MV-4-11 (cell line): ENCODE measurements at places on chromosomes 7 and 10.
A peak's percentile ranks its signal among the peaks of the same experiment; 100 is the strongest.

DNA sequence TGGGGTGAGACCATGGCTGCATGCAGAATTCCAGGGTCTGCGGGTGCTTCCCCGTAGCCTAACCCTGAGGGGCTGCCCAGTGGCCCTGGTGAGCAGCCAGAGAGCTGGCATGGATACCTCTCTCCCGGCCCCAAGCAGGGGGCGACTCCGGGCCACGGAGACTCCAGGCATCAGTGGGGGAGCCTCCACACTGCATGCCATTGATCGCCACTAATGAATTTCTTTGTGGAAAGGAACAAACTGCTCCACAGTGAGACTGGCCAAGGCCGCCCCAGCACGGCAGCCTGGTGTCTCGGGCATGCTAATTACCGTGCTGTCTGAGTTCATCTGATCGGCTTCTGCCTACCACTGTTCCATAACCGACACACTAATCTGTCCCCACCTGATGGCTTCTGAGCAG lies 184.4 kb downstream of the GRID1 start:
- DNase-seq: no peak

- DNase-seq: no peak
These were observed 339.8 kb downstream of the PARD3 start for GRCh38 chr10:34475274-34475646.

- DNase-seq: no peak
These were observed 25.0 kb upstream of the WDR11 start for GRCh38 chr10:120825878-120826769.

DNA sequence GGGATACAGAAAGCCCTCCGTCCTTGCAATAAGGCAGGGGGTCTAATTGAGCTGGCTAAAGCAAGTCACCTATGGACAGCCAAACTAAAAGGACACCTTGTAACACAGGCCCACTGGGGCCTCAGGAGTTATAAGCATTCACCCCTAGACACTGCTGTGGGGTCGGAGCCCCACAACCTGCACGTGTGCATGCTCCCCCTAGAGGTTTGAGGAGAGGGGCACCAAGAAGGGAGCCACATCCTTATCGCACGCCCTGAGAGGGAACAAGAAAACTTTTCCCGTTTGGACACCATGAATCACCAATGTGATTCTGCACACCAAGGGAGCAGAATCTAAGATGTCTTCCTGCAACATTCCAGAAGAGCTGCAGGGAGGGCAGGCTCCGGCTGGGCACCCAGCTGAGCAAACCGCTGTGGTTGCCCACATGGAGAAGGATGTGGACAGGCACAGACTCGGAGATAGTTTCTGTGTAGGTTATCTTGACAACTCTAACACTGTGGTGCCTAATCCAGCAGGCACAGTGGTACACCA lies 17.7 kb upstream of the TARP start:
- DNase-seq: peak; percentile 64

- peak; percentile 13 for DNase-seq
These were observed 41.6 kb downstream of the SH2D4B start for GRCh38 chr10:80579181-80579763.

- DNase-seq: no peak
These were observed 284.1 kb downstream of the KIF20B start for GRCh38 chr10:89985446-89985845.

DNA sequence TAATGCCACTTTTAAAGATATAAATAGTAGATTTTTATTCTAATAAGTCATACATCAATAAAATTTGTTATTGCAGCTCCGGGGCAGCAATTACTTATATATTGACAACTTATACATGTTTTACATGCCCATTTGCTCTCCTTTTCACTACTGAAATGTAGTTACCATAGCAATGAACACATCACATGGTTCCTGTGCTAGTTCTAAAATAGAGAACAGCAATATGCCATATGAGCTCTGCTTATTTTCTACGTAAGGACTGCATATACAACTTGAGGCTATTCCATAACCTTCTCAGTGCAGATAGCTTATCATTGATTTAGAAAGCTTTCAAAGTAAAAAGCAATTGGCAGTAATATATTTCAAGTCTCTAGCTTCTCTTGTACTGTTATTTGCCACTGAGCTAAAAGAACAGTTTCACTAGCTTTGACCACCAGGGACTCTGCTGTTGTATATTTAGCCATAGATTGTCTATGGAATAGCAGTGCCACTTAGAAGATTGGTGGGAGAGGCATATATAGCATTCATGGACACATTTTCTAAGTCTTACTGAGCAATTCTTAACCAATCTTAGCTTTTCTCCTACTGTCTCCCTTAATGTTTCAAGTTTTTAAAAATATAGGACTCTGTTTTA lies 270.2 kb upstream of the KAT6B start:
- no peak for DNase-seq

DNA sequence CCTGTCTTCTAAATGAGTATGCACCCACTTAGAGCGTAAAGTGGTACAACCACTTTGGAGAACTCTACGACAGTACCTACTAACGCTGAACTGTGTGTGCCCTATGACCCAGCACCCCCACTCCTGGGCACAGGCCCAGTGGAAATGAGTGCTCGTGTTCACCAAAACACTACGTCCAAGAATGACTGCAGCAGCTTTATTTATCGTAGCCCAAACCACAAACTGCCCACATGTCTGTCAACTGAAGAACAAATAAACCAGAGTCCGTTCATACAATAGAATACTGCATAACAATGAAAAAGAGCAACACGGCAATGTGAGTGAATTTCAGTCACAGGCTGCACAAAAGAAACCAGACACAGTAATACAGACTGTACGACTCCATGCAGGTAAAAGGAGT lies 35.4 kb downstream of the TLL2 start:
- DNase-seq: peak; percentile 36

DNA sequence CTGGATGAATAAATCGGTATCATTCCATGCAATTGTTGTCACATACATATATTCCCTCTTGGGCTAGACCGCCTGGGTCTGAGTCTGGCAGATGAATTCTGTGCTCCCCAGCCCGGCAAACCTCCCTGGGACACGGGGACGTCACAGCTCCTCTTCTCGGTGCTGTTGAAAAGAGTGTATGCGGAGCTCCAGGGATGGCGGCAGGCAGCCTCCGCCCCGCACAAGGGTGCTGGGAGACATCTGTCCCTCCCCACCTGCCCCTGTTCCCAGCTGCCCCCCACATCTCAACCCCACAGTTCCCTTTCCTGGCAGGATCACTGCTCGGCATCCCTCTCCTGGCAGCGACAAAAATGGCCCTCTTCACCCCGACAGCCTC lies 32.1 kb downstream of the PRKAG2 start:
- DNase-seq: no peak

DNA sequence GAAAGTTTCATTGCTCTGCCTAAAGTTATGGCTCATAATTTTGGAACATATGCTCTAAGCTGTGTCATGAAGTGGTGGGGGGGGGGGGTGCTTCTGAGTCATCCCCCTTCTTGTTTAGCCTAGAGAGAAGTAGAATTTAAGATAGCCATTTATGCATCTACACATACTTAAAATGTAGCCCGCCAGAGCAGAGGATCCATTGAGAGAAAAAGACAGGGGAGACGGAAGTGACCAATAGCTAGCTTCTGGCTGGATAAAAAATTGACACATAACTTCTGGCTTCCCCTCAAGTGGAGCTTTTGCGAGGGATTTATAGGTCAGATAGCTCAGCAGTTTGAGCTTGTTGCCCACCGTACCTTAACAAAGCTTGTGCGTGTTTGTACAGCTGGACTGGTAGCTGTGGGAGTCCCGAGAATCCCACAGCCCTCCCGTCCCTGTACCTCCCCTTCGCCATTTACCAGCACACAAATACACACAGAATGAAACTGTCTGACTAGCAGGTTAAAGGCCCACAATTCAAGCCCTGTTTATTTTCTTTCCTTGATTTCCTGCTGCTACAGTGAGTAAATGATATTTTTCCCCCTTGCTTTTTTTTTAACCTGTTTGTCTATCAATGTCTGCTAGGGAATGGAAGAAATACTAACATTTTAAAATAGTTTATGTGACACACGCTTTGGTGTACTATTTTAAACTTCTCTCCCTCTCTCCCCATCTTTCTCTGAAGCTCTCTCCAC lies 232.6 kb upstream of the FERD3L start:
- DNase-seq: no peak

DNA sequence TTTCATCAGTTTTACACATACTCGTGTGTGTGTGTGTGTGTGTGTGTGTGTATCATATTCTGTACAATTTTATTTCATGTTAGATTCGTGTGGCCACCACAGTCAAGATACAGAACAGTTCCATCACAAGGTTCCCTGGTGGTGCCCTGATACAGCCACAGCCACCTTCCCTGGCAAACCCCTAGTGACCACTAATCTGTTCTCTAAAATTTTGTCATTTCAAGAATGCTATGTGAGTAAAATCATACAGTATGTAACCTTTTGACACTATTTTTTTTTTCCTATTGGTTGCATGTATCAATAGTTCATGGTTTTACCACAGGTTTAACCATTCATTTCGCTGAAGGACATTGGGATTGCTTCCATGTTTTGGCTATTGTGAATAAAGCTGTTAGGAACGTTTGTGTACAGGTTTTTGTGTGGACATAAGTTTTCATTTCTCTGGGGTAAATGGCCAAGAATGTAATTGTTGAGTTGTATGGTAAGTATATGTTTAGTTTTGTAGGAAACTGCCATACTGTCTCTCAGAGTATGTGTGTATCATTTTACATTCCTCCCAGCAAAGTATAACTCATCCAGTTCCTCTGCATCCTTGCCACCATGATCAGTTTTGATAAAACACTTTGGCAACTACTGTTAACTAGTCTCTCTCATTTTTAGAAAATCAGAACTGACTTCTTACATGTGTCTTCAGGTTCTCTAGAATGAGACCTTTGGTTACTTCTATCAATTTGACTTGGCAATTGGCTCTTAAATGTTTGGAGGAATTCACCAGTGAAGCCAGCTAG lies 20.6 kb downstream of the KLHDC10 start:
- DNase-seq: no peak

DNA sequence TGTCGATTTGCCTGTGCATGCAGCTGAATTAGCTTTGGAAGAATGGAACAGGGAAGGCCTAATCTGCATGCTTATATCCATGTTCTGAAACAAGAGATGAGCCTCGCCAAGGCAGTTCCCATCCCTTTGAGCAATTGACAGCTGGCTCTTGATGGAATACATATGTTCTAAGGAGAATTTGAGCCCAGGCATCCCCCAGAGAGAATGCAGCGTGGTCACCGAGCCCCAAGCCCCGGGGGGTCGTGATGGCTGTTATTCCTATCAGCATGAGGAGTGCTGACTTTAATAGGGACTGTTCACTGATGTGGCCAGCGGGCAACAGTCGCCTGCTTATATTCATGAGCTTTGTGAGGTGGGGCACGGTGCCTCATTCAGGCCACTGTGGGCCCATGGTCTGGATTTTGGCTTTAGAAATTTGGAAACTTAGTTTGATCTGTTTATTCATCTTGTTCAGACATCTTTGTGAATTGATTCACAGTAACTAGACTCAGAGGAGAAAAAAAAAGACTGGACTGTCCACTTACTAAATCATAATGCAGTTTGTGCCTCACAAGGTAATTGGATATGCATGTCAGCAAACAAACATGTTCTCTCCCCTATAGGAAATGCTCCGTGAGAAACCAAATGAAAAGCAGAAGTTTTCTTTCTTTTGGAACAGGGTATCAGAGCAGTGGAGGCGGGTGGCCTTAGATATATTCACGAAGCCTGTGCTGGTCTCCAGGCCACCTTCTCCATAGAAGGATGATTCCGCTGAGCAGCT lies 204.9 kb downstream of the CCDC3 start:
- DNase-seq: peak; percentile 0

DNA sequence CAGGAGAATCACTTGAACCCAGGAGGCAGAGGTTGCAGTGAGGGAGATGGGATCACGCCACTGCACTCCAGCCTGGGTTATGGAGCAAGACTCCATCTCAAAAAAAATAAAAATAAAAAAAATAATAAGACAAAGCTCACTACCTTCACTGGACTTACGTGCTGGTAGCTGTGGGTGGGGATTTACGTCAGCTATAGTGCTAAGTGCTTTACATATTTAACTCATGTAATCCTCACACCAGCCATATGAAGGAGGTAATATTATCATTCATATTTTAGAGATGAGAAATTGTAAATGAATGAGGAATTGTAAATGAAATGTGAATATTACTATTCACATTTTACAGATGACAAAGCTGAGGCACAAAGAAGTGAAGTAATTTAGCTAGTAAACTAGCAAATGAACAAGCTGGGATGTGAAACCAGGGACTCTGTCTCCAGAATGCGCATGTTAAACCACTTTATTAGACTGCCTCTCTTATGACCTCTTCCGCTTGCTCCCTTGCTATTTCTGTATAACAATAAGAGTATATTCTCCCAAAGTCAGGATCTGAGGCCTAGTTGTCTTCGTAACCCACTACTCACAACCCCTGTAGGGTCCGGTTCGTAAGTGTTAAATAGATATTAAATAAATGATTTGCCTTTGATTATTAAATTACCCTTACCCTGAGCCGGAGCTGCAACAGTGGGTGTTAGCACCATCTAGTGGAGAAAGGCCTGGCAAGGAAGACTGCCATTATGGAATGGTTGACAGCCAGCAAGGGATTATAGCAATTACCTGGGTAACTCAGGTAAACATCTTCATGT lies 70.2 kb downstream of the HTR7 start:
- peak; percentile 43 for DNase-seq

GRCh38 chr7:116757283-116757682 lies 85.3 kb downstream of the MET start:
- no peak for DNase-seq

GRCh38 chr10:51321300-51321699 lies 247.0 kb downstream of the PRKG1 start:
- DNase-seq: no peak

- DNase-seq: peak; percentile 0
These were observed 90.8 kb downstream of the DNAJB9 start for GRCh38 chr7:108660465-108660864.

GRCh38 chr7:130124711-130125110 lies 54.4 kb downstream of the KLHDC10 start:
- no peak for DNase-seq

GRCh38 chr7:99955247-99955646 lies 20.6 kb downstream of the AZGP1 start:
- DNase-seq: no peak

GRCh38 chr10:95559471-95559870 lies 1.7 kb downstream of the SORBS1 start:
- no peak for DNase-seq

DNA sequence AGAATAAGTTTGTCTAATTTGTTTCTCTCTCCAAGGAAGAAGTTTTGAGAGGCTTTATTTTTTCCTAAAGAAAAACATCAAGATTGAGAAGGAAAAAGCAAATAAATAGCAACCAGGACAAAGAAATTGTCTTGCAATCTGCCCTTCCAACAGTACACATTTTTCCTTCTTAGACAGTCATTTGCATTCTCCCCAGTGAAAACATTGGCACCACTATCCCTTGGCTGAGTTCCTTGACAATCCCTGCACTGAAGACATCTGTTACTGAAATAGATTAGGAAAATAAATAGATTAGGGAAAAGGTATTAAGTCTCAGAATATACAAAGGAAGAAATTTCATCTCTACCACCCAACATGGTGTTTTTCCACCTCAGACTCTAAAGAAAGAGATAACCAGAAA lies 12.2 kb upstream of the TMEM243 start:
- no peak for DNase-seq
